ENCODE measurements at places on chromosomes 11 and 22.

- DNase-seq: peak; percentile 35
Observed at GRCh38 chr11:18706330-18707243, 8.0 kb downstream of the TMEM86A start.

DNA sequence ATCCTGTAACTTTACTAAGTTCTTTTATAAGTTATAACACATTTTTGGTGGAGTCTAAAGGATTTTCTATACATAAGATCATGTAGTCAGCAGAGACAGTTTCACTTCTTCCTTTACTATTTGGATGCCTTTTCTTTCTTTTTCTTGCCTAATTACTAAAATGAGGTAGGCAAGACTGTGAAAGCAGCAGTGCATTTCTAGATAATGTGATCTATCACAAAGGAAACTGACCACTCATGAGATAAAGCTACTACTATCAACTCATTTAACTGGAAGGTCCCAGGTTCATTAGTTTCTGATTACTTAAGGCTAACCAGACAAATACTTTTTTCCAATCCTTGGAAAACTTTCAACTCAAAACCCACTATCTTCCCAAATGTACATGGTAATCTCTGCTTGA, 196.2 kb upstream of the E2F8 start:
- peak; percentile 12 for DNase-seq

DNA sequence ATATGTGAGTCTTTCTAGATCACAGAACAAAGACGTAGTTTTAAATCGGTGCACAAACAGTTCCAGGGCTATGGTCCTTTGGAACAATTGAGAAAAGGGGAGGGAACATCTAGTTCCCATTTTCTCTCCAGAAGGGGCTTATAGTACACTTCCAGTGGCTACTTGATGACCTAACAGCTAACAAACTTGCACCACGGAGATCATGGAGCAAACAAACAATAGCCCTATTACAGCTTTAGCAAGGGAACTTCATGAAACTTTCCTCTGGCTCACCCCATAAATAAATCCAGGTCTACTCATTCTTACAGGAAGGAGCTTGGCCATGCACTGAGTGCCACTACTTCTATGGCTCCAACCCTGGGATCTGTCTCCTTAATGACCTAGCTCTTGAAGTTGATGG, 8.3 kb upstream of the FOLR2 start:
- DNase-seq: peak; percentile 59

DNA sequence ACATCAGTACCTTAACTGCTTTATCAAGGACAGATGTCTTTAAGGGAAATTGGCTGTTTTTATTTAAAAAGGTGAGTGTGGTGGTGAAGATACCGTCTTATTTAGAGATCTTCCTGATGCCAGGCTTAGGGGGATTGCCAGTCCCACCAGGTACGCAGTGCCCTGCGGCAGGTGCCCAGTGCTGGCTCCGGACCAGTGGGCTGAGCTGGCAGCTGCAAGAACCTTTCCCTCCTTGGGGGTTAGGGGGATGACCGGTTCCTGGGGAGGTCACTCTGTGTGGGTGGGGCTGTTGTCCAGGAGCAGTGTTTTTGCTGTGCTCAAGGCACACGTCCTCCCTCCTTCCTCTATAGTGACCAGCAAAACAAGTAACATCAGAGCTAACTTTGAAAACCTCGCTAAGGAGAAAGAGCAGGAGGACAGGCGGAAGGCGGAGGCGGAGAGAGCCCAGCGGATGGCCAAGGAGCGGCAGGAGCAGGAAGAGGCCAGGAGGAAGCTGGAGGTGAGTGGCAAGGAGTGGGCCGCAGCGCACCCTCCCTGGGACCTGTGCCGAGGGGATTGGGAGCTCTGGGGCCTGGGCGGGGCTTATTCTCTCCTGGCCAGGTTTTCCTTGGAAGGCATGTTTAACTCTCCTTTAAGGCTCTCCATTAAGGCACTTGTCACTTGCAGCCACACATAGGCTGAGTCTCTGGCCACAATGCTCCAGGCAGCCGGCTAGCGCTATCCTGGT, 30.5 kb downstream of the CTTN start:
- DNase-seq: no peak

DNA sequence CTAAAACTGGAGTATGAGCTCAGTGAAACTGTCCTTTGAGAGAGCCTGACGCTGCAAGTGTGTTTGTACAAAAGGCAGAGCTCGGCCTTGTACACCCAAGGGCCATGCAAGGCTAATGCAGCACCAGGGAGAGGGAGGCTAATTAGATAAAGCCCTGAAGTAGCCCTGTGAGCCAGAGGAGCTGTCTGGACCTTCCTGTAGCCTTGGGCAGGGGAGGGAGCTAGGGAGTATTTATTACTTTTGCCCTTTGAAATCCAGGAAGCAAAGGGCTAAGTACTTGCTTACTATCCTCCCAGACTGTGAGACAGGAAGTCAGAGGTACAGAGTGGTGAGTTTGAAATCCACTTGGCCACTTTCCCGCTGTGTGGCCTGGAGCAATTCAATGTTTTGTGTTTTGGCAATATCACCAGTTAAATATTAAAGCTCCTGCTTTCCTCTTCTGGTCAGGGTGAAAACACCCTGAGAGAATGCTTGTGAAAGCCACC, 10.2 kb upstream of the LDHA start:
- peak; percentile 72 for DNase-seq

GRCh38 chr11:73227571-73228211, 9.6 kb downstream of the P2RY2 start:
- no peak for DNase-seq

GRCh38 chr22:24055283-24055682, 44.2 kb downstream of the CABIN1 start:
- DNase-seq: no peak

DNA sequence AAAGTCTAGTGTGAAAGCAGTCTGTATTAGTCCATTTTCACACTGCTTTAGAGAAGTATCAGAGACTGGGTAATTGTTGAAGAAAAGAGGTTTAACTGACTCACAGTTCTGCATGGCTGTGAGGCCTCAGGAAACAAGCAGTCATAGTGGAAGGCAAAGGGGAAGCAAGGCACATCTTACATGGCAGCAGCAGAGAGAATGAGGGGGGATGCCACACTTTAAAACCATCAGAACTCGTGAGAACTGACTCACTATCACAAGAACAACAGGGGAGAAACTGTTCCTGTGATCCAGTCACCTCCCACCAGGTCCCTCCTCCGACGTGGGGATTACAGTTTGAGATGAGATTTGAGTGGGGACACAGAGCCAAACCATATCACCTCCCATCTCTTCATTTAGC, 13.8 kb upstream of the TUBA8 start:
- DNase-seq: peak; percentile 59

- DNase-seq: no peak
Observed at GRCh38 chr22:46947516-46948257, 185.2 kb downstream of the TBC1D22A start.

GRCh38 chr11:107973641-107974040, 35.1 kb upstream of the CUL5 start:
- no peak for DNase-seq

DNA sequence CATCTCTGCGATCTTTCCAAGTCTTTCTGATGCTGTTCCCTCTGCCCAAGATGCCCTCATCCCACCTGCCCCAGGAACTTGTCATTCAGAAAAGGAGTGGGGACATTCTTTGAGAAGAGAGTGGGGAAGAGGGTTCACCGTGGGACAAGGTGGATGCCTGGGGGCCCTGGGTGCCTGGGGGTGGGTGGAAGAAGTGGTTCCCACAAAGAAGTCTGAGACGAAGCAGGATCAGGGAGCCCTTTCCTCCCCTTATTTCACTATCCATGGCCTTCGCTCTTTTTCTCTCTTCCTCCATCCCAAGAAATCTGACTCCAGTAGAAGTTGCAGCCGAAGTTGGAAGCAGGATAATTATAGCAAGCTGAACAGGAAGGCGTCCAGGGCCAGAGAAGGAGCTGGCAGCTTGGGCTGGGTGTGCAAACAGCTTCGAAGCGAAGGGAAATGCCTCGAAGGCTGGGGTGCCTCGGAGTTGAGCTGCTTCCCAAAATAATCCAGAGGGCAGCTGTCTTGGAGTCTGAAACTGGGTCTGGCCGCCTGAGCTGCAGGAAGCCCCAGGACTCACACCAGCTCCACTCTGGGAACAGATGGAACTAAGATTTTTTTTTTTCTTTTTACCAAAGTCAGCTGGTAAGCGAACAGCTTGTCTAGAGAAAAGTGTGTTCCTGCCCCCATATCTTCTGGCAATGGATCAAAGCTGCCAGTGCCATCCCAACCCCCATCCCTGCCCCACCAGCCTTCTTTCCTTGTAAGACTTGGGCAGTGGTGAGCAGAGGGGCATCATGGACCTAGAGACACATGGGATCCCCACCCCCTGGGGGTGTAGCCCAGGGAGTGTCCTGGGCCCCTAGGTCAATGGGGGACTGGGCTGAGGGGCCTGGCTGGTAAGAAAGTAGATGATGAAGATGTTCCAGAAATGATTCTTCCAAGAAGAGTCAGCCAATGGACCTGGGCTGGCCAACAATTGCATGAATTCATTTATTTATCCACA, 31.5 kb downstream of the PARVG start:
- DNase-seq: no peak

GRCh38 chr11:36193290-36193619, 96.0 kb downstream of the COMMD9 start:
- DNase-seq: no peak

DNA sequence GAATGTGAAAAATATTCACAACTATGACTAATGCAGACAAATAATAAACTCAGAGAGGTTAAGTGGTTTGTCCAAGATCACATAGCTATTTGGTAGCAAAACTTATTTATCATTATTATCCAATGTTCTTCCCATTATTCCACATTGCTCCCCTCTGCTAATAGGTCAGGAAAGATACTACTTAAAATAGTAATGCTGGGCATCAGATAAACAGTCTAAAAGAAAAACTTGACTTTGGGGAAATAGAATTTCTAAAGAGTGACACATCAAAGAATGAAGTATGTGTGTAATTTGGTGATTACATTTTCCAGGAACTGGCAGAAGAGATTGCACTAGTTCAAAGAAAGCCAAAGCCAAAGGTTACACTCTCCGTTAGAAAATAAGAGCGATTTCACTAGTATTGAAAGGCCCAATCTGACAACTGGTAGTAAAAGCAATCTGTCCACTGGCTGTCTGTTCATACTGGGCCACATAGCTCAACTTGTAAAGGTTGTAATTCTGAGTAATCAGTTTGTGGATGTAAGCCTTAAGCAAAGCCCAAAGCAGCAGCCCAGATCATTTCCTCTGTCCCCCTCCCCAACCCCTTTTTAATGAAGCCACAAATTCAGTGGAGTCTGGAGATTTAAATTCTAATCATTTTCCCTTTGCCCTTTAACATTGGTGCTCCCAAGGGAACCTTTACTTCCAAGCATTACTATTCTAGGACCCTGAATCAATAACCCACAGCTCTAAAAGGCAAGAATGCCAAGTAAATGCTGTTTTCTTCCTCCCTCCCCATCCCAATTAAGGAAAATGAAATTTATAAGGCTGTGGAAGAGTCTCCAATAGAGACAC, 283.5 kb downstream of the TTC28 start:
- DNase-seq: peak; percentile 5

DNA sequence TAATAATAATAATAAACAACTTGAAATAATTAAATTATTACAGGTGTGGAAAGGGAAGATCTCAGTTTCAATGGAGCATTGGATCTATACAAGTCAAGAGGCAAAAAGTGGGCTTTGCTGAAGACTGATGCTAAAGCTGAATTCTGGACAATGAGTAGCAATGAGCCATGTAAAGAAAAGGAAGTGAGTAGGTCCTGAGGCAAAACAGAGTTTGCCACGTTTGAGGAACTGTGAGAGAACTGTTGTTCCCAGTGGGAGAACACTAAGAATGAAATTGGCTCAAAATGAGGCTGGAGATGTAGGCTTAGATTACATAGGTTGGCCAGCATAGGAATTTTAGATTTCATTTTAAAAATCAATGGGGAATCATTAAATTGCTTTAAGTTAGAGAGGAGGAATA, 33.9 kb upstream of the TEAD1 start:
- no peak for DNase-seq

- DNase-seq: peak; percentile 84
Observed at GRCh38 chr11:46527591-46528130, 66.2 kb downstream of the AMBRA1 start.

- no peak for DNase-seq
Observed at GRCh38 chr11:32920570-32920969, 28.0 kb downstream of the QSER1 start.

DNA sequence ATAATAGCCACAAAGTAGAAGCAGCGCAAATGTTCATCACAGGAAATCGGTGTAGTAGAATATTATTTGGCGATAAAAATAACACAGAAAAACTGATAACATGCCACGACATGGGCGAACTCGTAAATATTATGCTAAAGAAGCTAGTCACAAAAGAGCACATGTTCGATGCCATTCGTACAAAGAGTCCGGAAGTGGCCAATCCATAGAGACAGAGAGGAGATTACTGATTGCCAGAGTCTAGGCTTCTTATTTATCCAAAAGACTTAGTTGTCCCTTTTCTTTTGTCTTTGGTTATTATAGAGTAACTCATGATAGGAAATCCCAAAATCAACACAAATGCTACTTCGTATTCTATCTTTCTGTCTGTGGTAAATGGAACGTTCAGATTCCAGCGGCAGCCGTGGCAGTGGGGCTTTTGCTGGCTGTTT, 56.5 kb downstream of the MED15 start:
- DNase-seq: no peak

DNA sequence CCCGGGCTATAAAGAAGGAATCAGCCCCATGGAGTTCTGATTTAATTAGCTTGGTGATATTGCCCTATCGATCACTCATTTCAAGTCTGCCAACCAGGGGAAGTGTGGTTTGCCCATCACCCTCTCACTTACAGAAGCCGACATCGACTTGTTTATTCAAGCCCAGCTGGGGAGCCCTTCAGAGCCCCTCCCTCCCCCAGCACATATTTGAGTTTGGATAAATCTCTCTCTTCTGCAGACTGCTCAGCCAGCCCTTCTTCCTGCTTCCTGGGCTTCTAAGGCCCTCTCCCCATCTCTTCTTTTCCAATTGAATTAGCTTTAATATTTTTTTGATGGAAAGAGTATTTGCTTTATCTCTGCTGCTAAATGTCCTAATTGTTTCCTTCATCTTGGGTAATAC, 299.0 kb downstream of the MIAT start:
- DNase-seq: no peak

DNA sequence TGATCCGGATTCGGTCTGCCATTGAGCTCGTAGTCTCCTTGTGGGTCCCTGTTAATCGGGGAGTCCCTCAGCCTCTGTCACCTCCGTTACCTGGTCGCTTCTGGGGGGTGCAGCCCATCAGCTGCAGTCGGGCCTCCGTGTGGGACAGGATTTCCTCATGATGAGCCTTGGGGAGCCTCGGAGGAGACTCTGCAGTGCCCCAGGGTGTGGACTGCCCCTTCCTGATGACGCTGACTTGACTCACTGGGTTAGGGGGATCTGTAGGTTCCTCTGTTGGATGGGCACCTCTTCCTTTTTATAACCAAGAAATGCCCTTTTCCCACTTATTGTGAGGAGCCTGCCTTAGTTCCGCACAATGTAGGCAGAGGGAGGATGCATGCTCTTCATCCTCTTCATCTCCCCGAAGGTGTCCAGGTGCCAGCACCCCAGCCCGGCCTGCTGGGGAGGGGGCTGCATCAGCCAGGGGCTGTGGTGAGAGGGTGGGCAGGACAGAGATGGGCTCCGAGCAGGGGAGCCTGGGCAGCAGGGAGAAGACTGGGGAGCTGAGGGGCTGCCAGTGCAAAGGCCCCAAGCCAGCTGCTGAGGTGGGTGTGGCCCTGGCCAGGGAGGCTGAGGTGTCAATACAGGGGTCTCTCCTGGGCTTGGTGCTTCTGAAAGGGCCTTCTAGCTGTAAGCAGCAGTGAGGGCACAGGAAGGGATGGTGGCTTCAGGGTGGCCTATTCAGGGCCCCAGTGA, 13.5 kb upstream of the TTLL8 start:
- DNase-seq: no peak
